Myocyte (in vitro differentiated cells): ENCODE measurements at places on chromosomes 7 and 10.

DNA sequence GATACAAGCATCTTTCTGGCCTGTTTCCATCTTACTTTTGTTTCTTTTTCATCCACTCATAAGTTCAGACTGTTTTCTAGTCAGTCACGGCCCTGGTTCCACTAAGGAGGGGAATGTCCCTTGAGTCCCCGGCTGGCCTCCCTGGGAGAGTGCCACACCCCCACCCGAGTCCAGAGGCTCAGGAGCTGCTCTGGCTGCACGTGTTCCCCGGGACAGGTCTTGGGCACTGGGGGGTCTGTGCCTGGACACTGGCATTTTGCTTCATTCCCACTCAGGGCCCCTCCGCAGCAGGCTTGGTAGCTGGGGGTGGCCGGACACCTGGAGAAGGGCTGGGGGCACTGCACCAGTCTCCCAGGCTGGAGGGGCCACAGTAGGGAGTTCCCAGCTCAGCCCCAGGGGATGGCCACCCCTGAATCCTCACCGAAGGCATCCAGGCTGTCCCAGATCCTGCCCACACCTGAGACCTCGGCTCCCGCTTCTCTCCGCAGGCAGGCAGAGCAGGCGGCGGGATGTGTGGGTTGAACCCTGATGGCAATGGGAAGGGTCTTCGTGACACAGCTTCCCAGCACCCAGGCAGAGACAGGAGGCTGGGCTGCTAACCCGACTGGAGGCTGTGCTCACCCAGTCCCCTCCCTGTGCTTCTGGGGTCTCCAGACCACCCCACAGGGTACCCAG, 92.3 kb downstream of the BMS1 start:
- DNase-seq, result no peak

GRCh38 chr10:5271526-5271925, 74.9 kb downstream of the AKR1C4 start:
- DNase-seq, result no peak

GRCh38 chr7:68440866-68441265, 1157.4 kb upstream of the AUTS2 start:
- DNase-seq, result no peak

- no peak for DNase-seq
Observed at GRCh38 chr10:22626784-22627183, 87.6 kb downstream of the PIP4K2A start.

GRCh38 chr7:116138202-116138801, 72.0 kb upstream of the TES start:
- peak; percentile 79 for DNase-seq

- no peak for DNase-seq
Observed at GRCh38 chr7:131961054-131961680, 404.7 kb upstream of the PODXL start.

- peak; percentile 32 for DNase-seq
Observed at GRCh38 chr10:62738916-62739315, 65.6 kb upstream of the ADO start.

DNA sequence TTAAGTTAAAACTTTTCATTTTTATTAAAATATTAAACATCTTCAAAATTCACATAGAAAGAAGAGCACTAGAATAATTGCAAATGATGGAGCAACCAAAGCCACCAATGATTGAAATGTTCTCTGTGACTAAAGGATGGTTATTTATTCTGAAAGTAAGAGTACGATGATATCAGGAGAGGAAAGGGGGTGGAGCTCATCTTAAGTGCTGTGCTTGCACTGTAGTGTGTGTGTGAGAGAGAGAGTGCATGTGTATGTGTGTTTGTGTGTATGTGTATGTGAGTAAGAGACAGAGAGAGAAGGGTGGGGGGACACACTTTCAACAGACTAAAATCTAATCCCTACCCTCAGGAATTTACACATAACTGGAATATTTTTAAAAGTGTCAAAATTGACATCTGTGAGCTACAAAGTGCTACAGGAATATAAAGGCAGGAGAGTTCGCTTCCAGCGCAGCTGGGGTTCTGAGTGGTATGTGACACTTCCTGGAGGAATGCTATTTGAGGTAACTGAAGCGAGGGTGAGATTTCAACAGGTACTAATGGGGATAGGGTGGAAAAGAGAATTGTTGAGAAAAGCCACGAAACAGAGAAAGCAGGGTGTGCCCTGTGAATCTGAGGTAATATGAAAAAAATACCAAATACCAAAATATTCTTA, 57.2 kb upstream of the SMNDC1 start:
- no peak for DNase-seq

GRCh38 chr7:126213876-126214275, 1038.9 kb downstream of the GRM8 start:
- DNase-seq, result no peak

DNA sequence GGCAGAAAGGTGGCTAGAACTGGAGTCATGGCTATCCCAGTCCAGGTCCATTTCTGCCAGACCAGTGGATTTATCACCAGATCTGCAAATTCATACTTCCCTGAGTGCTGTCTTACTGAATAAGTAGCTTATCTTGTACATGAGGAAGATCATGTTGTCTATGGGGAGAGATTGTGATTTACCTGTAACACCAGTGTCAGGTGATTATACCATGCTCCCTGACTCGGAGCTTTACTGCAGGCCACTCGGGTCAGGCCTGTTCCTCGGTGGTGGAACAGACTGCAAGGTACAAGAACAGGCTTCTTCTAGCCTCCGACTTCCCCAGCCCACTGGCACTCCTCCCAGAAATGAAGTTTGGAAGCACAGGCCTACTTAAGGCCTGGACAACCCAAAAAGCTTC, 42.6 kb upstream of the DLG5 start:
- no peak for DNase-seq
